ENCODE measurements at places on chromosomes 12 and 14.
A peak's percentile ranks its signal among the peaks of the same experiment; 100 is the strongest.

DNA sequence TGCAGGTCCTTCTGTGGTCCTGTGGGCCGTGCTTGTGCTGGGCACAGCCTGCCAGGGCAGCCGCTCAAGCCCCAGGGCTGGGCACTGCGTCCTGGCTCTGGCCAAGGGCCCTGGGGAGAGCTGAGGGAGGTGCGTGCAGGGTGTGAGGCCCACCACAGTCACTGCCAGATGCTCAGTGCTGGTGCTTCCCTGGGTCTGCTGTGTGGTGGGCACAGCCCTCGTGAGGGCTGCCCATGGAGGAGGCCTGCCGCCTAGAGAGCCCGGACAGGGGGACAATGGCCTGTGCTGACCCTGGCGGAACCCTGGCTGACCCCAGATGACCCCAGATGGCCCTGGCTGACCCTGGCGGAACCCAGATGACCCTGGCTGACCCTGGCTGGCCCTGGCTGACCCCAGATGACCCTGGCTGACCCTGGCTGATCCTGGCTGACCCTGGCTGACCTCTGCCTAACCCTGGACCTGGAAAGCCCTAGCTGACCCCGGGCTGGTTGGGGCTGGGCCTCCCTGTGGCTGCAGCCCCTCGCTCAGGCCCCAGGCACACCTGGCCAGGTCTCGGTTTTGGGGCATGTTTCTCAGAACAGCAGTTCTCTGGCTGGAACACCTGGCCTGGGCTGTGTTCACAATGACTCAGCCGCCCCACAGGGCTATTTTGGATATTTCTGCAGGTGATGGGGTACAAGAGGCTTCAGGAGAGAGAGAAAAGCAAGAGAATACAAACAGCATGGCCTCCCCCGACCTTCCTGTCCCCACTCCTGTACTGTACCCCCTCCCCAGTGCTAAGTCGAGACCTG is 55.4 kb downstream of the TMEM121 start:
- no peak for DNase-seq

DNA sequence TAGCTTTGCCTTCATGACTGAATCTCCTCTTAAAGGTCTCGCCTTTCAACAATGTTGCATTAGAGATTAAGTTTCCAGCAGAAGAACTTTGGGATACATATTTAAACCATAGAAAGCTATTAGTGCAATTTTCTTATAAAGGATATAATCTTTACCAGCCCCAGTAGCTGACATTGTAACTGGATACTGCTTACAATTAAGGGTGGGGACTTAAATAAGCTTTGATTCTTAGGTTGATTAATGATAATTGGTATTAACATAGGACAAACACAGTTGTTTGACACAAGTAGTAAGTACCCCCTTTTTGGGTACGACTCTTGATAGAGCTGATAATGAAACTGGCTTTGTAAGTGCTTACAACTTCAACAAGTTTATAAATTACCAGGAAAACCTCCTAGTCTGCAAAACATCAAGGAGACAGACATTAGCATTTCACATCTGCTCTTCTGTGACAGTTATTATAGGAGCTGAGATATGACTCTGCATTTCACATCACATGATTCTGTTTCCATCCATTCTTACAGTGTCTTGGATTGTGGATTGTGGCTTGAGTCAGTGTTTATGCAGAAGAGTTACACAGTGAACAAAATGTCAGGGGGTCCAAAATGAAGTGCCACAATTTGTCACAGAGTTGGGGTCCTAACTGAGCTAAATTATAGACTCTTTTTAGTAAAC is 249.1 kb upstream of the E2F7 start:
- peak; percentile 35 for DNase-seq

DNA sequence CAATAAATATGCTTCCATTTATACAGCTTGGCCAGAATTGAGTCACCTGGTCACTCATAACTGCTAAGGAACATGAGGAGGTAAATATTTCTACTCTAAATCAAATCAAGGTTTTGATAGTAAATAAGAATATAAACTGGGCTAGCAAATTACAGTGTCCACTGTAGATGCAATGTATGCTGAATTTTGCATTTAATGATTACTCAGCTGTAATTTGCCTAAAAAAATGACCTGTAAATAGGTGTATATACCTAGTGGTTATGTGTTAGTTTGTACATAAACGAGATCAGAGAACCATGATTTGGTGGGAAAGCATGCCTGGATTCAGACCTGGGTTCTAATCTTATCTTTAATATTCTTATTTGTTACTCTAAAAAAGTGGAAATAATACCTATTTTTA is 76.6 kb upstream of the CNTN1 start:
- no peak for DNase-seq

- no peak for DNase-seq
Observed at GRCh38 chr12:100213016-100213891, 12.6 kb downstream of the ACTR6 start.

GRCh38 chr12:4156317-4156716 is 117.2 kb upstream of the CCND2 start:
- no peak for DNase-seq

- no peak for DNase-seq
Observed at GRCh38 chr14:53596853-53597525, 359.6 kb downstream of the BMP4 start.

- no peak for DNase-seq
Observed at GRCh38 chr14:76597387-76597786, 163.9 kb upstream of the VASH1 start.

GRCh38 chr12:54489857-54490256 is 7.7 kb upstream of the NCKAP1L start:
- DNase-seq: no peak

- no peak for DNase-seq
Observed at GRCh38 chr12:103456006-103456405, 39.8 kb downstream of the C12orf42 start.

GRCh38 chr12:106892075-106892474 is 63.6 kb upstream of the TMEM263 start:
- DNase-seq: no peak

GRCh38 chr12:27048822-27049752 is 26.7 kb downstream of the MED21 start:
- no peak for DNase-seq

DNA sequence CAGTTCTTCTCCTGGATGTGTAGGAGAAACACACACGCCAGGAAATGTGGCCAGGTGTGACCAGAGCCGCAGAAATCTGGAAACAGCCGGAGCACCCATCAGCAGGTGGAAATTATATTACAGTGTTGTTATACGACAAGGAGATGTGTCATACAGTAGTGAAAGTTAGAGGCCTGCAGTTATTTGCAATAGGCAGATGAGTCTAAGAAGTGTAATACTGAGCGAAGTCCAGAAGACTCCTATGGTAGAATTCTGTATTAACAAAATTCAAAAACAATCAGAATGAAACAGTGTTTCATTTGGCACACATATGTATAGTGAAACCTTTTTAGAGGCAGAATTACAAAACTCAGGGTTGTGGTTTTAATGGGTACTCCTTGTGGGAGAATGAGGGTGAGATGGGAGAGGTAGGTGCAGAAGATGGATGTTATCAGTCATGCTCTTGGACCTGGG is 39.3 kb upstream of the AMN start:
- no peak for DNase-seq

DNA sequence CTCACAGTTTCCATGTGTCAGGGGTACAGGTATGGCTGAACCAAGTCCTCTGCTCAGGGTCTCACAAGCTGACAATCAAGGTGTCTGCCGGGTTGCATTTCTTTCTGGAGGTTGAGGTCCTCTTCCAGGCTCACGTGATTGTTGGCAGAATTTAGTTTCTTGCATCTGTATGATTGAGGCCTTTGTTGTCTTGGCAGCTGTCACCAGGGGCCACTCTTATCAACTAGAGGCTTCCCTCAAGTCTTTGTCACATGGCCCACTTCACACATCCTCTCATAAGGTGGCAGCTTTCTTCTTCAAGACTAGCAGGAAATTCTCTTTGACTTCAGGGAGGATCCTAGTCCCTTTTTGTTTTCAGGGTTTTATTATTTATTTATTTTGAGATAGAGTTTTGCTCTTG is 46.0 kb upstream of the FOS start:
- no peak for DNase-seq

DNA sequence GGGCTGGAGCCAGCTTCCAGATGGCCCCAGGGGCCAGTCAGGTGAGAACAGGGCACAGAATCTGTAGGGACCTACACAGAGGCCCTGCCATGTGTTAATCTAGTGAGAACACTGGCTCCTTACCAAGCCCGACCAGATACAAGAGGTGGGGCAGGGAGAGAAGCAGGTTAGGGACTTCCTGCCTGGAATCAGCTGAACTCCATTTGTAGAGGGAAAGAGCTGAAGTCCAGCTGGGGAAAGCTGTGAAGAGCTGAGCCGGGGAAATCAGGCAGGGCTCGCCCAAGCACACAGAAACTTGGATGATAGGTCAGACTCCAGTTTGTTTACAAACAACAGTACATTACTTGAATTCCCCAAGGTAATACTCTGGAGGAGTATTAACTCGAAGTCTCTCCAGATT is 46.7 kb downstream of the PTGER2 start:
- DNase-seq: no peak

GRCh38 chr14:22812744-22813143 is 2.5 kb downstream of the SLC7A7 start:
- DNase-seq: no peak

DNA sequence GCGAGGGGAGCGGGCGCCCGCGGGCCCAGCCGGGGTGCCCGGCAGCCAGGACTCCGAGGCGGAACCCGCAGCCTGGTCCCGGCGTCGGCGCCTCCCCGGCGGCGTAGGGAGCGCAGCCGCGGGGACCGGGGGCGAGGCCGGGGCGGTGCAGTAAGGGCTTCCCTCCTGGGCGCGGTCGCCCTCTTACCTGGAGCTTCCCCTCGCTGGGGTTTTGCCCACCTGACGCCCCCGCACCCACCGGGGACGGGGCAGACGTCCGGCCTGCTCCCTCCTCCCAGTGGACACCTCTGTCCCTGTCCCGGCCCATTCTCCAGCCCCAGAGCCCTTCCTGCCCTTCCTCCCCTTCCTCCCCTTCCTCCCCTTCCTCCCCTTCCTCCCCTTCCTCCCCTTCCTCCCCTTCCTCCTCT is 413 bp upstream of the TUBA1C start:
- DNase-seq: no peak

- DNase-seq: no peak
Observed at GRCh38 chr14:31122921-31123320, 84.7 kb downstream of the HECTD1 start.

DNA sequence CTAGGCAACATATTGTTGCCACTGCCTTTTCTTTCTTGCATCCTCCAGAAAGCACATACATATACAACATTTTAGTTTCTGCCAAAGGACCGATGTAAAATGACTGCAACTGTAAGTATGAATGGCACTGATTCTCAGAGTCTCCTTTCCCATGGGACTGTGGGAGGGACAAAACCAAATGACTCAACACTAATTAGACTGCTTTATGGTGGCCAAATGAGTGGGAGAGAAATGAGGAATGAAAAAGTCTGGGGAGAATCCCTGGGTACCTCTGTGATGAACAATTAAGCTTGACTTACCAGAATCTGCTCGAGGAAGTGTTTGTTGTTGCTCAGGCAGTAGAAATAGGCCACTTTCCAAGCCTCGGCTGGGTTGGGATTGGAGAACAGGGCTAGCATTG is 10.1 kb downstream of the ZFYVE26 start:
- DNase-seq: no peak

DNA sequence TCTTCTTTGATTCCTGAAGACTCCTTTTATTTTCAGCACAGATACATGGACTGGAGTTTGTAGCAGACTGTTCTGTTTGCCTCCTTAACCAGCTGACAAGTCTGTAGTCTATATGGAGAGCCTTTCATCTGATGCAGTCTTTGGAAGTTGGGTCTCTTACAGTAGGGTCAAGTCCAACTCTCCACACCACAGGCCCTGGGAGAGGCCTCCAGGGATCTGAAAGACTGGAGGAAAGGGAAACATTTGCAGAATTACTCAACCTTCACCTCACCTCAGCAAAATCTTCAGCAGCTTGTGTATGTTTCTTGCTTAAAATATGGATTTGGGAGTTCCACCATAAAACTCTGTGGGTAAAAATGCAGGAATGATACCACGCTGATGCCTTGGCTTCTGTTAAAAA is 188.4 kb downstream of the MSRB3 start:
- no peak for DNase-seq

DNA sequence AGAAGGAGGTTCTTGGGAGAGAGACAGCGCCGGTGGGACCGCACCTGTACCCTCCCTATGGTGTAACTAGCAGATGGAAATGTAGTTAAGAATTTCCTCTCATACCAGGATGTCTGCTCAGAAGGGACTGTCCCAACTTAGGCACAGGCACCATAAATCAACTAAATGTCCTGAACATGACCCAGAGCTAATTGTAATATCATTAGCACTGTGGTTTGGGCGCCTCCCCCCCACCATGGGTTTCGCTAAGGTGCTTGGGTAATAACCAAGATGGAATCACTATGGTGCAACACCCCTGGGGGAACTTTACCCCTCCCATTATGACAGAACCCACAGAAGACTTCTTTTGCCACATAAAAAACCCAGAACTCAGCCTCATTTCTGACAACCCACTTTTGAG is 15.9 kb downstream of the ZNF641 start:
- DNase-seq: no peak

- peak; percentile 93 for DNase-seq
Observed at GRCh38 chr12:2034633-2035430, 18.0 kb upstream of the CACNA1C start.

- no peak for DNase-seq
Observed at GRCh38 chr12:59268295-59268809, 327.5 kb upstream of the SLC16A7 start.

- DNase-seq: no peak
Observed at GRCh38 chr14:39343614-39344013, 88.6 kb downstream of the FBXO33 start.

GRCh38 chr14:99062772-99063418 is 209.1 kb downstream of the BCL11B start:
- DNase-seq: no peak

GRCh38 chr12:119447126-119447525 is 112.6 kb downstream of the CCDC60 start:
- no peak for DNase-seq

GRCh38 chr12:73677520-73678291 is 859.9 kb upstream of the ATXN7L3B start:
- no peak for DNase-seq

GRCh38 chr12:71128191-71128788 is 29.5 kb downstream of the TSPAN8 start:
- no peak for DNase-seq

GRCh38 chr14:95386536-95387095 is 66.9 kb upstream of the CLMN start:
- DNase-seq: no peak

- DNase-seq: no peak
Observed at GRCh38 chr12:32718926-32719325, 36.8 kb downstream of the YARS2 start.

DNA sequence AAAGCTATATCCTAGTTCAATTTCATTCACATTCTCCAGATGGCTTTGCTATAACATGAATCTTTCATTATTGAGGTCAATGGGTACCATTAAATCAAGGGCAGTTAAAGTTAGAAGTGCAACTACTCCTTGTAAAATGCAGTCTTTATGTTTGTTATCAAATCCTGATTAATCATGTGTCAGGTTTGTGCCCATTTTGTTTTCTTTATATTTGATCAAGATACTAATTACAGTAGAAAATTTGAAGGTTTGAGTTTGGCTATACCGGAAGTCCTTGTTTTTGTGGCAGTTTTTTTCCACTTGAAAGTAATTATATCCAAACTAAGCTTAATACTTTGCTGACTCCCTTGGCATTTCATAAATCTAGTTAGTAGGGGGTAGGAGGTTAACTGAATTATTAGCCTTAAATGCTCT is 513.0 kb downstream of the DIO2 start:
- DNase-seq: no peak

Data from NCI-H1105 (cell line).